ENCODE measurements at places on chromosomes 3 and 15.

GRCh38 chr3:152323834-152324233 is 55.1 kb downstream of the MBNL1 start:
- DNase-seq, result no peak

DNA sequence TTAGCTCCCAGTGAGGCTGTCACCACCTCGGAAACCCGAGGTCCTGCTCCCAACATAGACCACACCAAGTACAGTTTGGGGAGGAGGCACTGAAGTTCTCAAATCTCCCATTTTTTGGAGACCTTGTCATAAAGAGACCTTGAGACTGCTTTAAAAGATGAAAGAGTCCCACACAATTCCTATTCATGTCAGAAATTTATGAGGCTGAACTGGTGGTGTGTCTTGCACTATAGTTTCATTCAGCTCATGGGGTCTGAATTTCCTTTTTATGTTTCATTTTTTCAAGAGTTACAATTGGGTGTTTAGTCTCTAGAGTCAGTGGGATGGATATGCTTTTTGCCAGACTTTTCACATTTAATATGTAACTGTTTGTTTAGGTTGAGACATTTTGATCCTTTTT is 318.1 kb upstream of the LRRFIP2 start:
- no peak for DNase-seq

- no peak for DNase-seq
These were observed 127.6 kb upstream of the LPP start for GRCh38 chr3:188026191-188026968.

- no peak for DNase-seq
These were observed 3.5 kb downstream of the HDC start for GRCh38 chr15:50261981-50262380.

GRCh38 chr15:47616876-47617275 is 100.4 kb upstream of the SEMA6D start:
- DNase-seq, result no peak

GRCh38 chr3:170726976-170727661 is 141.2 kb upstream of the SLC7A14 start:
- no peak for DNase-seq

GRCh38 chr3:172367205-172368105 is 80.8 kb downstream of the GHSR start:
- DNase-seq, result no peak

DNA sequence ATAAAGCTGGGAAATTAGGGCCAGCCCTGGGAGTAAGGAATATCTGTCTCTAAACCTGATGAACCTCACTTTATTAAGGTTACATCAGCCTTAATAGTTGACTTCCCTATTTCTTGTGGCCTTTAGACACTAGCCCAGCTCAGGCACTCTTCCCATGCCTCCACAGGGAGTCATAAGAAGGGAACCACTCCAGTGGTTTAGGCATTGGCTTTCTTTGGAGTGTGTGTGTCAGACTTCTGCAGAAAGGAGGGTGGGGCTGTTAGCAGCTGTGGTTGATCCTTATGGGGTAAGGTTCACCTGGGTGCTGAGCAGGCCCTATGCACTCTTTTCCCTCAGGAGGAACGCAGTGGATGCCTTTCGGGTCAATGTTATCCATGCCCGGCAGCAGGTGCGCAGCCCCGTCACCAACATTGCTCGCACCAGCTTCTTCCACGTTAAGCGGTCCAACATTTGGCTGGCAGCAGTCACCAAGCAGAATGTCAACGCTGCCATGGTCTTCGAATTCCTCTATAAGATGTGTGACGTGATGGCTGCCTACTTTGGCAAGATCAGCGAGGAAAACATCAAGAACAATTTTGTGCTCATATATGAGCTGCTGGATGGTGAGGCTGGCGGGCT is 4.0 kb downstream of the AP2M1 start:
- DNase-seq, result no peak

GRCh38 chr3:184616436-184616835 is 54.9 kb downstream of the EPHB3 start:
- DNase-seq, result no peak

- no peak for DNase-seq
These were observed 52.7 kb downstream of the SNTN start for GRCh38 chr3:63705092-63705645.

Data from NCI-H524 treated with DMSO at 0.1 percent for 48 hours (cell line).